ENCODE measurements at places on chromosomes 6 and 20.
A peak's percentile ranks its signal among the peaks of the same experiment; 100 is the strongest.

GRCh38 chr6:116511424-116512110 lies at the start of gene CALHM5:
TSS of gene CALHM5 (plus strand) at chr6:116511639. CDS start at chr6:116511697, 58 bp downstream.
- ATAC-seq, result no peak

DNA sequence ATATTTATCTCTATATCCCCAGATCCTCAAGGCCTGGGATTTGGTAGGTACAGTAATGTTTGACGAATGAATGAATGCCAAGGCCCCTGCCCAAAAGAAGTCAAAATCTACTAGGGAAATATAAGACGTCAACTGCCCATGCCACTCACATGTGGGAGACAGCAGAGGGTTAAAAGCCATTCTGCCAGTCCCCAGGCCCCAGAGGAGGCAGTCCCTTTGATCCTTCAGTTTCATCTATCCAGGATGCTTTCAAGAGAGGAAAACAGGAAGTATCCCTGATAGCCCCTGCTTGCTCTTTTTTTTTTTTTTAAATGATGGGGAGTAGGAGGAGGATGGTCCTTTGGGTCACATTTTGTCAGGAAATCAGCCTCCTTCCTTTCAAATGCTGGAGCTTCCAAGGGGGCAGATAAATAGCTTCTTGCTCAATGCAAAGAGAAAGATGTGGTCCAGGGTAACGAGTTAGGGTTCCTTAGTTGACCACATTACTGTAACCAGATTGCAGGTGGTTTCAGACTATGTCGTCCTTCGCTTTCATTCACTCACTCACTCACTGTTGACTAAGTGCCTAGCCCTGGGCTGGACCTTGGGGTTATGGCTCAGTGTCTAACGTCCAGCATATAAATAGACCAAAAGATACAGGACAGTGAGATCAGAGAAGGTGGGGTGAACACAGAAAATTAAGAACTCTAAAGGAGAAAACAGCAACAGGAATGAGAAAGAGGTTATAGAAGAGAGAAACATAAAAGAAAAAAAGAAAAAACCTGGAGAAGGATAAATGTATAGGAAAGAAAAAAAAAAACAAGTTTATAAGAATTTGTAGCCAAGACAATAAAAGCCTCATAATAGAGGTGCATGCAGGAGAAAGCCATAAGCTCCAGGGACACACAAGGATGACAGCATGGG lies 64.6 kb upstream of the PIM1 start:
- ATAC-seq, result peak; percentile 22

- ATAC-seq, result no peak
These were observed 42.4 kb downstream of the SSR1 start for GRCh38 chr6:7270320-7271204.

GRCh38 chr20:23605867-23606651 lies at the start of gene CST9:
TSS of gene CST9 (minus strand) at chr20:23605917. CDS start at chr20:23605864, 53 bp downstream.
- ATAC-seq, result no peak

GRCh38 chr20:34871320-34871926 lies 1.2 kb downstream of the GGT7 start:
- no peak for ATAC-seq

All from activated T-helper 17 cell treated with anti-CD3 and anti-CD28 coated beads, Interleukin-2, amount 50 U/mL, for 72 hours (primary cell).